ENCODE measurements at places on chromosomes 12 and 14.
A peak's percentile ranks its signal among the peaks of the same experiment; 100 is the strongest.

GRCh38 chr14:34437729-34438080 is 24.3 kb downstream of the SPTSSA start:
- DNase-seq = no peak

- DNase-seq = no peak
Observed at GRCh38 chr14:103997391-103997790, 55.1 kb upstream of the RD3L start.

- no peak for DNase-seq
Observed at GRCh38 chr12:70982286-70982685, 61.7 kb upstream of the PTPRR start.

- no peak for DNase-seq
Observed at GRCh38 chr14:22118899-22119477, 445.4 kb upstream of the OR4E1 start.

- DNase-seq = no peak
Observed at GRCh38 chr14:101442451-101442850, 118.8 kb upstream of the DIO3 start.

GRCh38 chr12:112711507-112711906 is 80.0 kb upstream of the RPH3A start:
- DNase-seq = no peak

DNA sequence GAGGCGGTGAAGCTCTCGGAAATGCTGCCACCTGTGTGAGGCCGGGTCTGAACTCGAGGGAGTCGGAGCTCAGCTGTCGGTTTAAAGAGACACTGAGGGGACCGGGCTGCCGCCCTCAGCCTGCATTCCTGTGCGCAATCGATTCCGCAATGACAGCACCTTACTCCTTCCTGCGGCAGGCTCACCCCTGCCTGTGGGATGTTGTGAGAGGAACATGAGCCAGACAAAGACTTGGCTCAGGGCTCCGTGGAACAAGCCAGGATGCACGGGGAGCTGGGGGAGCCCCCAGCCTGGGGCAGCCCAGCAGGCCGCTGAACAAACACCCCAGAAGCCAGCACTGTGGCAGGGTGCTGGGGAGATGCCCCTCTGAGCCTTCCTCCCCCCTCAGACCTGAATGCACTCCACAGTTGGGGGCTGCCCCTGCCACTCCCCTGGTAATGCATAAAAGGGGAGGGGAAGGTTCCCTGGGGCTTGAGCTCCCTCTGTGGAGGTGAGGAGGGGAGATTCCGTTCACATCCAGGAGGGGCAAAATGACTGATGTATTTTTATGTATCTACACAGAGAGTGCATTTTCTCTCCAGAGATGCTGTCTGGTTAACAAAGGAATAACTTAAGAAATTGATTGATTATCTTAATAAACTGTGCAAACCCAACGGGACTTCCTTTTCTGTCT is 20.6 kb downstream of the RFLNA start:
- no peak for DNase-seq

DNA sequence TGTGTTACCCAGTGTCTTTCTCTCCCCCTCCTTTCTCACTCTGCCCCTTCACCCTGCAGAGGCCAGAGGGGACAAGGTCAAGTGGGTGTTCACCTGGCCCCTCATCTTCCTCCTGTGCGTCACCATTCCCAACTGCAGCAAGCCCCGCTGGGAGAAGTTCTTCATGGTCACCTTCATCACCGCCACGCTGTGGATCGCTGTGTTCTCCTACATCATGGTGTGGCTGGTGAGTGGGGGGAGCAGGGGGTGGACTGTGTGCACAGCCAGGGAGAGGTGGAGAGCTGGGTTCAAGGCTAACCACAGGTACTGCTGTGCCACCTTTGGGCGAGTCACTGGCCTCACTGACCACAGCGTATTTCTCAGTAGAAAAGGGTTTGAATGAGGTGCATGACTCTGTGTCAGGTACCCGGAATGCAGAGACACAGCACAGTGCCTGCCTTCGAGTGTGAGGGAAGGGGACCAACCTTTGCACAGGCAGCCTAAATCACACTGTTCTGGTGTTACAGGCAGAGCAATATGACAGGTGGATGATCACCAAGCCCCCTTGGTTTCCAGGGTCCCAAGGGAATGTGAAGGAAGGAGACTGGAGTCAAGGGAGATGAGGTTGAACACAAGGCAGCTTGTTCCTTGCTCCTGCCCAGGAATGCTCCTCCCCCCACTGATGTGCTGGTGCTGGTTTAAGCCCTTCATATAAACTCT is 30.8 kb upstream of the RIN3 start:
- DNase-seq = no peak

DNA sequence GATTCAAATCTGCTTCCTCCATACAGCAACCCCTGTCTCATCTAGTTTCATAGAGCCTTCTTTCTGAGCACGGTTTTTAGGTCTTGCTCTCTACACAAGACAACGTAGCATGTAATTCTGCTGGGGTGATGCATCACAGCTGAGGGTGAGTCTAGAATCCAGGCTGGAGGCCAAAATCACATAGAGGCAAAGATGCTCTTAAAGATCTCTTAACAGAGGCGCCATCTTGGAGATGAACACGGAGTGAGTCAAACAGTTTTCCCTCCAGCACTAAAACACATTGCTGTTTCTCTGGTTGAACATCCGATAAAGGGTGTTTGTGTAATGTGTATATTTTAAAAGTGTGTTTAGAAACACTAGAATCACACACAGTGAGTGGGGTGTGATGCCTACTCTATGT is 78.9 kb downstream of the NOS1 start:
- DNase-seq = no peak

- DNase-seq = no peak
Observed at GRCh38 chr12:80708259-80708974, 983 bp downstream of the MYF6 start.

- no peak for DNase-seq
Observed at GRCh38 chr14:67360470-67361206, 510 bp downstream of the EIF2S1 start.

GRCh38 chr14:61256826-61257468 is 24.2 kb downstream of the TMEM30B start:
- DNase-seq = no peak

DNA sequence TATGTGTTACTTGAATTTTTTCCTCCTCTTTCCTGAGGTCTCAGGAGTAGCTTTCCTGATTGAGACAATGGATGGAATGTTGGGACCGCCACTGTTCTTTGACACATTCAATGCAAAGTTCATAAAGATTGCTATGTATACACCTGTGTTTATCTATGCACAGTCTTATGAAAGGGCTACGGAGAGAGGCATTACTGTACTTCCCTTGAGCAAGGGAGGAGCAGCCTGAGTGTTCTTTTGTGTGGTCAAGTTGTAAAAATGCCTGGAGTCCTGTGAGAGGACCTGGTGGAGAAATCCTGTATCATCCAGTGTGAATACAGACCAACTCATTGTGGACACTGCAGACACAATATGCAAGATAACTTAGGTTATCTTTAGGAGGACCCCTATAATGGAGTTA is 1.2 kb downstream of the SRGAP1 start:
- DNase-seq = peak; percentile 45

DNA sequence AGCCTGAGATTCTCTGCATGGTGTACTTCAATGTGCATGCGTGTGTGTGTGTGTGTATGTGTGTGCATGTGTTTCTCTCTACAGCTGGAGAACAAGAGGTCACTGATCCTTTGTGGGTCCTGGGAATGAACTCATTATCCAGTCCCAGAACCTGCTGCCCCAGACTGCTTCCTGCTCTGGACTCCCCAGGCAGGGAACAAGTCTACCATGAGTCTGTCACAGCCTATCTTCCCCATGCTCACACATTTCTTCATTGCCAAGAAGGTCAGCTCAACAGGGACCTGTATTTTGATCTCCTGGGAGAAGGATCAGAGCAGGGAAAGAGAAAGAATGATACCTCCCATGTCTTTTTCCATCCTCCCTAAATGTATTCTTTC is 2.9 kb upstream of the AGAP2 start:
- DNase-seq = no peak

DNA sequence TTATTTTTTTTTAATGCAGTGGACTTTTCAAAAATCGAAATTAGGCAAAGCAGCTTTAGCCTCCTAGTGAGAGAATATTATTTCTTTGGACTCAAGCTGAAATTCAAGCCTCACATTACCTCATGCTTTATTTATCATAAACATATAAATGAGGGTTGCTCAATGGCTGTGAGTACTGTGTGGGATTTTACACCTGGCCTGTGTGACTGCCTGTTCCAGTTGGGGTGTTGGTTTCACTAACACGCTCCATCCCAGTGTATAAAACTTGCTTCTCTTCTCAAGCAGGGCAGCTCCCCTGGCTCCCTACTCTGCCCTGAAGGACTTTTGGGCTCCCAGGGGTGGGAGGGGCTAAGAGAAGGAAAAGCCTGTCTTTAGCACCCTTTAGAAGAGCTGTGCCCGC is 15.0 kb downstream of the ANKLE2 start:
- DNase-seq = no peak

GRCh38 chr14:74364271-74364880 is 16.1 kb downstream of the VRTN start:
- DNase-seq = no peak

- peak; percentile 66 for DNase-seq
Observed at GRCh38 chr14:93936245-93936644, 9.1 kb downstream of the FAM181A start.

- no peak for DNase-seq
Observed at GRCh38 chr12:95096378-95096777, 23.0 kb upstream of the NR2C1 start.

GRCh38 chr12:65892841-65893251 is 68.6 kb downstream of the HMGA2 start:
- DNase-seq = no peak

DNA sequence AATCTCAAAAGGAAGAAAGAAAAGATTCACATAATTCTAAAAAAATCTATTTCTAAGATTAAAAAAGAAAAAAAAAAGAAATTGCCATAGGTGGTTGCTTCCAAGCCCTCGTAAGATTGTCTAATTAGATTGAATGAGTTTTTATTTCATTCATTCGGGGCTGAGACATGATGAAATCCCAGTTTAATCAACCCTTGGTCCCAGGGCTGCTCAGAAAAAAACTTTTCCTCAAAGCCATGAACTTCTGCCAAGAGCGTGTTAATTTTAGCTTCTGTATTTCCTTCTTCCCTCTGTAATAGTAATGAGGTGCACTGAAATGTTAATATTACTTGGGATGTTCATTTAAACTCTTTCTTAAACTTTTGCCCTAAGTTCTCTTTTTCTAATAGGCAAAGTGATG is 62.6 kb downstream of the TMEM132D start:
- no peak for DNase-seq

- DNase-seq = no peak
Observed at GRCh38 chr14:99579903-99580571, 24.0 kb downstream of the CCDC85C start.

DNA sequence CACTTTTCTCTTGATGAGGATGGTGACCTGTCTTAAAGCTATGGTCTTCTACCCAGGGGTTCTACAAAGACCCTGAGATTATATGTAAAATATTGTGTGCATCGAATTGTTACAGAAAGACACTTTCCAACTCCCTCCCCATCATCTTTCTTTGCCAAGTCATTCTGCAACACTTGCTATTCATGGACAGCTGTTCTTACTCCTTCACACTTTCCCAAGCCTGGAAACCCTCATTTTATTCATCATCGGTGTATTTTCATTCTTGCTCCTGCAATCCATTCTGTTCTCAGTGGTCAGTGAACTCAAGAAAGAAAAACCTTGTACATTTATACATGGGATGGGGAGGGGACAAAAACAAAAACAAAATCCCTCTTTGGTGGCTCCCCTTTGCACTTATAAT is 90.5 kb upstream of the STXBP6 start:
- DNase-seq = no peak

- no peak for DNase-seq
Observed at GRCh38 chr12:104827587-104827986, 130.5 kb downstream of the SLC41A2 start.

- no peak for DNase-seq
Observed at GRCh38 chr12:58487678-58488161, 432.6 kb downstream of the LRIG3 start.

DNA sequence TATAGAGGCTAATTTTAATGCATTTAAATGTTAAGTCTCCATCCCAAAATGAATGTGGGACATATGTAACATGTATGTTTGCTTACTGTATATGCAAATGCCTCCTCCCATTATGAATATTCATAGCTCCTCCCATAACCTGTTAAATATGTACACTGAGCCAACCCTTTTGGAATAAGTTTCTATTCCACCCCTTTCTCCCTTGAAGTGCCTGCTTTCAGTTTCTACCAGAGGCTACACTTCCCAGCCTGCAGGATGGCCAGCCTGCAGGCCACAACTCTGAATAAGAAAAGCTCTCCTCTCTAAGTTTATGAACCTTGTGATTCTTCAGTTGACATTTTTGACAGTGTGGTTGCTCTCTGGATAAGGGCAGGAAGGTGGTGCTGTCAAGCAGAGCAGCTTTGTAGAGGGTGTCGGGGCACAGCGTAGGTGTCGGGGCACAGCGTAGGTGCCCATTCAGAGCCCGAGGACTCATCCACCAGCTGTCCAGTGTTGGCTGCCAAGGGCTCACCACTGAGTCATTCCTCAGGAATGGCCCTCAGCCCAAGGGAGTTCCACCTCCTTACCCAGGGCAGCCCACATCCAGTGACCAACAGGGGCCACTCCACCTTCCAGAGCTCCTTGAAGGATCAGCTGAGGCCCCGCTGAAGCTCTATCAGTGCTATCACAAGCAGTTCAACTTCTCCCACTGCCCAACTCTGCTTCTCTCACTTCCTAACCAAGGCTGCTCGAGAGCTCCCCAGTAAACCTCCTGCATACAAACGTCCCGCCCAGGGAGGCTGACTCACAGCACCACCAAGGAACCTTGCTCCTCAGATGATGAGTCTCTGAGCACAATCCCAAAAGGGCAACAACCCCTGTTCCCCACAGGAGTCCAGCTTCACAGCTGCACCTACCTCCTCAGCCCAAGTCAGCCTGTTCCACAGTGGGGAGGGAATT is 31.4 kb downstream of the VWF start:
- DNase-seq = no peak

- no peak for DNase-seq
Observed at GRCh38 chr14:77286576-77286975, 15.6 kb upstream of the NGB start.

- DNase-seq = no peak
Observed at GRCh38 chr14:96514694-96515093, 12.5 kb downstream of the PAPOLA start.

DNA sequence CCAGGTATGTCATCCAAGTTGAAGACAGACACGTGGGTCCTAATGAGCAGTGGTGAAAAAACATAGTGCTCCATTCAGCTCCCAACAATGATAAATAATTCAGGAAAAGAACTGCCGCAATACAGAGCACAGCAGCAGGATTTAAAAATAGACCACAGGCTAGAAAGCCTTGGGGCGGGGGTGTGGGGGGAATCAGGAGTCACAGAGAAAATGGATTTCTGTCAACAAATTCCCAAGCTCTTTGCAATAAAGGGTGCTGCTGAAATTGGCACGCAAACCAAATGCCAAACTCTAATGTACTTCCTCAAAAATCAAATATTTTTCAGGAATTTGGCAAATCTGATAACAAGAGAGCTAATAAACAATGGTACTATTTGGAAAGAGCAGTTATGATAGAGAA is 58.6 kb downstream of the R3HDM2 start:
- DNase-seq = no peak

GRCh38 chr14:52801014-52801712 is 9.8 kb upstream of the GNPNAT1 start:
- DNase-seq = no peak

- no peak for DNase-seq
Observed at GRCh38 chr14:90664911-90665310, 151.3 kb downstream of the TTC7B start.

GRCh38 chr14:70332015-70332414 is 27.5 kb downstream of the COX16 start:
- no peak for DNase-seq
